ENCODE measurements at places on chromosomes 7 and 10.

DNA sequence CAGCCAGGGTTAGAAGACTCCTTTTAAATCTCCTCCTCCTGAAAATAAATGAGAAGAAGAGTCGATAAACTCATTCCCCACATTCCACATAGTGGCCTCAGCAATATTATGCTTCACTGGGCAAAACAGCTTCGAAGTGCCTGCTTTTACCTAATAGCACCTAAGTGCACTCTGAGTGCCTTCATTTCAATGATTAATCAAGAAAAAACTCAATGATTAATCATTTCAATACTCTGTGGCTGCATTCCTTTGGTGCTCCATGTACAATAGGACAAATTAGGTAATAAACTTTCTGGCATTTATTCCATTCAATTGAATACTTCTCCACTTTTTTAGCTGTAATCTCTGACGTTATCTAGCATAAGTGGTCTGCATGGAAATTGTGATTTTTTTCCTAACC, 174.6 kb downstream of the CCDC71L start:
- DNase-seq = peak; percentile 84

DNA sequence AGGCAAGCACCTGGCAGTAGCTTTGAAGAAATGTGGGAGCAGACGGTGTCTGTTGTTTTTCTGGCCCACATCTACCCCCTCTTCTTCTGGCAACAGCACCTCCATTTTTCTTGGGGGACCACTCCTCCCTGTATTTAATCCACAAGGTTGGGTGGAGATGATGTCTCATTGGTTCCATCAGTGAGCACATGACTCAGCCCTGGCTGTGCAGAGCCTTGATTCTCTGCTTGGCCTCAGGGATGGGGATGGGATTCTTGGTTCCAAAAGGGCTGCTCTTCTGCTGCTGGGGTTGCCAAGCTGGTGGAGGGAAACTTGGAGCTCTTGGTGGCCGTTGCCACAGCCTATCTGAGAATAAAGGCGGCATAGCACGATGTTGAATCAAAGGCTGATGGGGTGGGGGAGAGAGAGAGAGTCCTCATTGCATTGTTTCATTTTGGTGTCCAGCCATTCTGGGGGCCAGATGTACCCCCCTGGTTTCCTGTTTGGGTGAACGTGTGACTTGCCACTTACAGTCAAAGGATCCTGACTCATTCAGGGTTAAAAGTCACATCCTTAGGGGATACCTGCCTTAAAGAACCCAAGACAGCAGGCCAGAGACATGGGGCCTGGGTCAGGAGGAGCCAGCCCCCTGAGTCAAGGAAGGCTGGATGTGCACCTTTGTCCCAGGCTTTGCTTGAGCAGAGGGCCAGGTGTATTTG, 25.9 kb downstream of the GRK5 start:
- DNase-seq = no peak

DNA sequence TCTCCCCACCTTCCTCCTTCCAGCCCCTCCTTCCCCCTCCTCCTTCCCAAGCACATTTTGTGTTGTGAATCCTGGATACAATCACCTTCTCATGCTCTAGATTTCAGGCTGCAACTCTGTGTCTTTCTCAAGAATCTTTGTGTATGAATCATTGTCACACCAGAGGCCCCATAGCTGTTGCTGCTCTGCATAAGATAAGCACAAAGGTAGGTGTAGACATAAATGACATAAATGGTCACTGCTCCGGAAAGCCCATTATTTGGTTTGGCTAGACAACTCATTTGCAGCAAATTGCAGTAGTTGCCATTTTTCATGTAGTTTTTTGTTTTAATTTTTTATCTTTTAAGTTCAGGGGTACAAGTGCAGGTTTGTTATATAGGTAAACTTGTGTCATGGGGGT, 216.3 kb upstream of the NRP1 start:
- DNase-seq = no peak

GRCh38 chr7:92020636-92021035, 80.0 kb downstream of the AKAP9 start:
- no peak for DNase-seq

- DNase-seq = no peak
Measured at GRCh38 chr7:155881471-155882350, 69.4 kb upstream of the SHH start.

GRCh38 chr10:108975459-108976058, 947.8 kb downstream of the XPNPEP1 start:
- DNase-seq = no peak

GRCh38 chr10:792083-792791, 102.8 kb upstream of the DIP2C start:
- no peak for DNase-seq

GRCh38 chr7:17773289-17773626, 167.0 kb downstream of the SNX13 start:
- DNase-seq = peak; percentile 76

DNA sequence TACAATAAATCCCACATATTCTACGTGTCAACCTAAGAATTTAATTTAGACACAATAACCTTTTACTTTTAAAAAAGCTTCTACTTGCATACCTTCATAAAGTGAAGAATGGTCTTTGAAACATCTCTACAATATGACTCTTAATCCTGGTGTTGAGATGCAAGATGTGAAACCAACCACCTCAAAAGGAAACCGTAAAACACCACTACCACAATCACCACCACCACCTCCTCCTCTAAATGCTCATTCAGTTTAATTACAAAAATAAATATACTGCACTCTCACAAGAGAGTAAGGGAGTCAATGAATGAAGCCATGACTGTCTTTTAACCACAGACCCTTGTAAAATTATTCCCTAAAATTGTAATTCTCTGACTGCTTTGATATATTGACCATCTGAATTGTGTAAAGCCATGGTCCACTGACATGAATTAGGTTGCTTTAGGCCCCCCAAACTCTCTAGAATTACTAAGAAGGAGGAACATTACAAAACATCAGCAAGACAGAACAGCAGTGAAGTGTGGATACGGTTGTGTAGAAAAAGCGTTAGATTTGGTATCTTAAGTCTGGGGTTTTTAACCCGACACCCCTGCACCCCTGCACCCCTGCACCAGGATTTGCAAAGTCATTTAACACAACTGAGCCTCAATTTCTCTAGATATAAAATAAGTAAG, 171.4 kb downstream of the SFMBT2 start:
- DNase-seq = no peak

GRCh38 chr10:131799429-131799828, 101.4 kb upstream of the PPP2R2D start:
- no peak for DNase-seq

DNA sequence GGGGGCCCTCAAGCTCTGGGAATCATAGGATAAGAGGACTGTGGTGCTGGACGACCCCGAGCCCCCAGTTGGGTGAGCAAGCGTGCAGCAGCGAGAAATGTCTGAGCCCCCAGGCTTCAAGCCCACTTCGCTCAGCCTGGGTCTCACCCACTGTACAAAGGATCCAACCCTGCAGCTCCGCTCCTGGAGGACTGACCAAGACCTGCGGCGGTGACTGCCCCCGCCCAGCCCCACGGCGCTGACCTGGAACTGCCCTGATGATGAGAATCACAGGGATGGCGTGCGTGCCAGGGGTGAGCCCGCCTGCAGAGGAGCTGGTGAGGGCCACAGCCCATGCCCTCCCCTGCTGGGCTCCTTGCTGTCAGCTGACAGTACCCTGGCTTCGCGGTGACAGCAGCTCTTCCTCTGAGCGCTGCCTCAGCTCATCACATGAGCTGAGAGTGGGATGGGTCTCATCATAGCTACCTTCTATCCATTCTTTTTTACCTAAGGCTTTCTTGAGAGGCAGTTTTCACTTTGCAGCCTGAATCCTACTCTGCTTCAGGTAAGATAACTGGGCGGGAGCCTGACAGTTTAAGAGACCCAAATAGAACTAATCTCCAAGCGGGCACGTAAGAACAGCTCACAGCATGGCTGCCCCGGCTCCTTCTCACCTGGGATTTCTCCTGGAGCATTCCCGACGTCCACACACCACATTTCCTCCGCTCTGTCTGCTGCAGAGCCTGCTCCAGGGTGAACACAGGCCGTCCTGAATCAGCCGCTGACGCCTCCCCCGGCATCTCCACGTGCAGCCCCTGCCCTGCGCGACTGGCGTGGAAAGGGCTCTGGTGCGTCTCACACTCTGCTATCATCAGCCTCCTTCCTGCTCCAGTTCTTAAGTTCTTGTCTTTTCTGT, 329.9 kb downstream of the PTPRN2 start:
- no peak for DNase-seq

GRCh38 chr10:11448545-11449244, 162.8 kb downstream of the USP6NL start:
- no peak for DNase-seq

DNA sequence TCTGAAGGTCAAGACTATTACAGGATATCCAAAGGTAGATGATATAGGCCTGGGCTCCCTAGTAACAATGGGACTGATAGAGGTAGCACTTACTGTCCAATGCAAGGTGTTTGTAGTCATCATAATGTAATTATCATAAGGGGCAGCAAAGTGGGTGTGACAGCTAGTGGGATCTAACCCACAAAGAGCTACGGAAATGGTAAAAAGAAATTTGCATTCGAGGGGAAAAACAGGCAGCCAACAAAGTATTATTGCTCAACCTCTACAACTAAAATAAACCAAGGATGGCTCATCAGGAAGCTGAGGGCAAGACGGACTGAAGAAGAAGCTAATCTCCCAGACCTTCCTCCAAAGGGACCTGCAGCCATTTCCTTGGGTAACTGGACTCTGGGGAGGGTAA, 211.0 kb downstream of the WDR11 start:
- no peak for DNase-seq

- no peak for DNase-seq
Measured at GRCh38 chr7:36765605-36766004, 41.3 kb upstream of the AOAH start.

DNA sequence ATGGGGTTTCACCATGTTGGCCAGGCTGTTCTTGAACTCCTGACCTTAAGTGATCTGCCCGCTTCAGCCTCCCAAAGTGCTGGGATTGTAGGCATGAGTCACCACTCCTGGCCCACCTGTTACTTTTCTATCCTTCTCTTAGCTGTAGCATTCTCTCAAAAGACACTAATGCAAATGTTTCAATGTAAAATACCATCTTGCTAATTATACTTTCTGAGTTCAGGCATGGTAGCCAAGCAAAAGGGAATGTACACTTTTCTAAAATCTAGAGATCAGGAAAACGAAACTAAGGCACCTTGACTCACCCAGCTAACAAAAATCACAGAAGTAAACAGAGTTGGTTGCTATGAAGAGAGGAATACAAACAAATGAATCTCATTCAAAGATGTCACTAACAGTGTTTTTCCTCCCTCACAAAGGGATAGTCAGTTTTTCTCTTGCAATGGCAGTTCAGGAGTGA, 401.0 kb upstream of the NRP1 start:
- DNase-seq = peak; percentile 31

GRCh38 chr7:39553436-39553835, 12.8 kb upstream of the YAE1 start:
- no peak for DNase-seq

GRCh38 chr10:3714531-3714930, 70.5 kb downstream of the KLF6 start:
- no peak for DNase-seq

GRCh38 chr7:158043551-158044481, 543.8 kb downstream of the PTPRN2 start:
- no peak for DNase-seq

GRCh38 chr10:44416021-44416771, 31.3 kb upstream of the CXCL12 start:
- peak; percentile 11 for DNase-seq

DNA sequence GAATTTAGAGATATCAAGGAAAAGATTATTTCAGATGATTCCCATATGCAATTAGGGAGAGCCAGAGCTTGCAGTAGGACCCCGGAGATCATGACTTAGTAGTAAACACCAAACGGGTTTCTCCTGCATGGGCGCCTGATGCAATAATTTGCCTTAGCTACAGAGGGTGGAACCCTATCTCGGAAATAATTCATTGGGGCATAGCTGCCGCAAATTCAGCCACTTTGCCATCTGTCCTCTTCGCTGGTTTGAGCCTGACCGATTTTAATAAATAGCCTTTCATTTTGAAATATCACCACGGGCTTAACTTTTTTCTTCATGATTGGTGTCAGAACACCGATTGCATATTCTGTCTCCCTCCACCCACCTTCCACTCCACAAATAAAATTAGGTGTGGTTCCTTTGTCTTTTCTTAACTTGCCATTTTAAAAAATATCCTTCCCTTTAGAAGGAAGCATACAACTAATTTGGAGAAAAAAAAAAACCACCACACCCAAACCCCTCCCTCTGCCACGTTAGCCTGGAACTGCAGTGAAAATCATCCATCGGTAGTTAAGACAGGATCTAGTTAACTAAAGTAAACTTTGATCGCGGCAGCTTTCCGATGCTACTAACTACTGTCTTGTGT, 1.4 kb downstream of the GARS1 start:
- DNase-seq = no peak

DNA sequence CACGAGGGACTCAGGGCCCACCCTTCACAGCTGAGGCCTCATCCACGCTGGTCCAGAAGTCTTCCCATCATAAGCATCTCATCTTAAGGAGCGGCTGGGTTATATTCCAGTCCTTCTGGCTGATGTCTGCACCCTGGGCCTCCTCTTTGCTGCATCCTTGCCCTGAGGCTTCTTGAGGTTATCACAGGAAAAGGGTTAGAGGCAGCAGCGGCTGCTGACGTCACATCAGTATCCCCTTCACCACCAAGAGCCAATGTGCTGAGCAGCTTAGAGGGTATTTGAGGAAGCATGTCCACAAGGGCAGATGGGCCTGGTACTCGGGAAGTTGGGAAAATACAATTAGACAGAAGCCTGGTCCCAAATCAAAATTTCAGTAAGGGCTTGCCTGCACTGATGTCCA, 125.1 kb downstream of the PLXNA4 start:
- no peak for DNase-seq

Data from foreskin keratinocyte (primary cell).